ENCODE measurements at places on chromosomes 4 and X.
A peak's percentile ranks its signal among the peaks of the same experiment; 100 is the strongest.

GRCh38 chr4:38530486-38530885, 133.5 kb upstream of the KLF3 start:
- no peak for DNase-seq

DNA sequence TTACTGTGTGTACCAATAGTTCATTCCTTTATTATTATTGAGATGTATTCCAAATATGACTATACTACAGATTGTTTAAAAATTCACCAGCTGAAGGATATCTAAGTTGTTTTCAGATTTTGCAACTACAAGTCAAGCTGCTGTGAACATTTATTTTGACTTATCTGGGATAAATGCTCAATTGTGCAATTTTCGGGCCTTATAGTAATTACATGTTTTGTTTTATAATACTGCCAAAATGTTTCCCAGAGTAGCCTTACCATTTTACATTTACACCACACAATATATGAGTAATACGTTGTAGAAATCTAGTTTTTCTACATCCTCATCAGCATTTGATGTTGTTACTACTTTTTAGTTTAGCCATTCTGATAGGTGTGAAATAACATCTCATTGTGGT, 179.6 kb downstream of the ANTXR2 start:
- DNase-seq: no peak

GRCh38 chr4:77992581-77992980, 64.5 kb upstream of the FRAS1 start:
- DNase-seq: no peak

- no peak for DNase-seq
Observed at GRCh38 chr4:6578221-6578620, 3.2 kb downstream of the MAN2B2 start.

DNA sequence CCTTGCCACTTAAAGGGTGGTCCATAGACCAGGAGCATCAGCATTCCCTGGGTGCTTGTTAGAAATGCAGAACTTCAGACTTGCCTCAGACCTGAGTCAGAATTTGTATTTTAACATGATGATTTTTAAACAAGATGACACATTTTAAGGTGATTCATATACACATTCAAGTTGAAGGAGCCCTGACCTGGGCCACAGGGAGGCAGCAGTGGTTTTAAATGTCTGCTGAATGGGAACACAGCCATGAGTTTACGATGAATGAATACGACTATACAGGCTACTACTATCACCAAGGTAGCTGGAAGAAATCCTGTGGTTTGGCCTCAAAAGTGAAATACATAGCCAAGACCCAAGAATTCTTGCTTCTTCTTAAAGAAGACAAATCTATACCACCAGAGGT, 2.9 kb downstream of the HDAC8 start:
- no peak for DNase-seq

DNA sequence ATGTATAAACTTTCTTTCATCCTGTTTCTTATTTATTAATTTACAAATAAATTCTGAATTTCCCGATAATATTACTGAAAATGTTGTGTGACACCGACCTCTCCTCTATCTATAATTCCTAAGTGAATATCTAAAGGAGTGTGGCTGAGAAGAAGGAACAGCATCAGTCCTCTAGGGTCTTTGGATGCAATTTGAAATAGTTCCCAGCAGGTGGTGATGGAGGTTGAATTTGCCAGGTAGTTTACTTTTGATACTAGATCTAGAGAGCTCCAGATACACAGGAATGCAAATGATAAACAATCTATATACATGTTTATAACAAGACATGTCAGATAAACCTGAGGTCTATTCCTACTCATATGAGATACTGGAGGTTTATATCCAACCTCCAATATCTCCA, 305.4 kb downstream of the PCDH18 start:
- no peak for DNase-seq

GRCh38 chr4:82434949-82435348, 4.6 kb downstream of the ENOPH1 start:
- no peak for DNase-seq

GRCh38 chr4:175339100-175339707, 421.0 kb downstream of the ADAM29 start:
- DNase-seq: no peak

DNA sequence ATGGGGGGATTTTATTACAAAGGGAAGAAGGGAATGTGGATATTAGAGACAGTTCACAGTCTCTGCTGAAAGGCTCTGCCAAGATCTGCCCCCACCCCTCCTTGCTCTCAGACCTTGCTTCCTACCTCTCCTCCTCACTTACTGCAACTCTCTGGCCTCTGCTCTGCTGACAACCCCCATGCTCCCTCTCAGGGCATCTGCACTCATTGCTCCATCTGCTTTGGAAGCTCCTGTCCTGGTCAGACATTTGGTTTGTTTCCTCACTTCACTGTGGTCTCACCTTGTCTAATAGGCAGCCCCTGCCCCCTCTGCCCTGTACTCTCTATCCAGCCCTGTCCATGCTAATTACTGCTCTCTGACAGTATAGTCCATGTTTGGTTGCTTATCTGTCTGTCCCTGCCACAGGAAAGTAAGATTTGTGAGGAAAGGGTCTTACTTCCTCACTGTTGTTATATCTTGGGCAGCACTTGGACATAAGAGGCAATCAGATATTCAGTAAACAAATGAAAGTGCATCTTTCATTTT, 189.3 kb downstream of the PTTG2 start:
- DNase-seq: no peak

DNA sequence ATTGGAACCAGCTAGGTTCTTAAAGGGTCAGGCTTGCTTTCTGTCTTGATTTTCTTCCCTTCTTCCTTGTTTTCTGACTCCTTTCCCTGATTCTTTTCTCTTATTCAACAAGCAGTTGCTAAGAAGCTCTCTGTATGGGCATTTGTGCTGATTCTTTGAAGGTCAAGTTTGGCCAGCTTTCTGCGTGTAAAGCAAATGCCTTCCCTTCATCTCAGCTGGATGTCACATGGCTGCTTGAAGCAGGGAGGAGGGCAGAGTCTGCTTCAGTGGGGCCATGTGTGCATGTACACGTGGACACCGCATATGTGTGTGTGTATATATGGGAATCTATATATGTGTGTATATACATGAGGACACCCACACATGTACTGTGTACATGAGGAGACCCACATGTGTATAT, 139.9 kb upstream of the ATP6AP2 start:
- no peak for DNase-seq

GRCh38 chr4:110412354-110413065, 63.4 kb upstream of the ENPEP start:
- peak; percentile 3 for DNase-seq

DNA sequence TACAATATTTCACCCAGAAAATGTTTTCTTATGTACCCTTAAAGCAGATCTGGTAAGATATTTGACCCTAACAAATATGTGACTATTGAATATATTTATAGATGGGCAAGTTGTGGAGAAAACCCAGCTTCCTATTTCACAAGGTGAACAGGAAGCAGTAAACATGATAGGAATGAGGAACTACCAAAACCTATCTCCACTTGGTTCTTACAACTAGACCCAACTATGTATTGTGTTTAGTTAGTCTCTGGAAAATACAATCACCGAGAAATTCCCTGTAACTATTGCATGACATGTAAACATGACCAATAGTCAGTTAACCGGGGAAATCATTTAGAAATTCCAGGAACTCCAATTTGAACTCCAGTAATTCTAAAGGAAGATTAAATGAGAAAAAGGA, 8.4 kb upstream of the RXFP1 start:
- no peak for DNase-seq

DNA sequence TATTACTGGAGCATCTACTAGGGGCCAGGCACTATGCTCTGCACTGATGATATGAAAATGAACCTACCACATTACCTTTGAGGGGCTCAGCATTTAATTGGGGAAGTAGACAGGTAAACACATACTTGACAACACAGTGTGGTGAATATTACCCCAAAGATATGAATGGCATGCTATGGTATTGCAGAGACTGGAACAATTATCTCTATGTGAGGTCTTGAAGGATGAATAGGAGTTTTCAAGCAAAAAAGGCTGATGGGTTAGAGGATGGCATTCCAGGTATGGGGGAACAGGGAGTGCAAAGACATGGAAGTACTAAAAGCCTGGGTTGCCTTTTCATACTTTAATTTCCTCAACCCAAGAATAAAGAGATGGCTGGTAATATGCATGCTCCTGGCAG, 59.1 kb upstream of the CAPN6 start:
- DNase-seq: no peak
